Hematopoietic multipotent progenitor cell (in vitro differentiated cells): ENCODE measurements at places on chromosomes 16 and 17.
A peak's percentile ranks its signal among the peaks of the same experiment; 100 is the strongest.

GRCh38 chr16:13545271-13545670 is 374.7 kb upstream of the ERCC4 start:
- no peak for DNase-seq

DNA sequence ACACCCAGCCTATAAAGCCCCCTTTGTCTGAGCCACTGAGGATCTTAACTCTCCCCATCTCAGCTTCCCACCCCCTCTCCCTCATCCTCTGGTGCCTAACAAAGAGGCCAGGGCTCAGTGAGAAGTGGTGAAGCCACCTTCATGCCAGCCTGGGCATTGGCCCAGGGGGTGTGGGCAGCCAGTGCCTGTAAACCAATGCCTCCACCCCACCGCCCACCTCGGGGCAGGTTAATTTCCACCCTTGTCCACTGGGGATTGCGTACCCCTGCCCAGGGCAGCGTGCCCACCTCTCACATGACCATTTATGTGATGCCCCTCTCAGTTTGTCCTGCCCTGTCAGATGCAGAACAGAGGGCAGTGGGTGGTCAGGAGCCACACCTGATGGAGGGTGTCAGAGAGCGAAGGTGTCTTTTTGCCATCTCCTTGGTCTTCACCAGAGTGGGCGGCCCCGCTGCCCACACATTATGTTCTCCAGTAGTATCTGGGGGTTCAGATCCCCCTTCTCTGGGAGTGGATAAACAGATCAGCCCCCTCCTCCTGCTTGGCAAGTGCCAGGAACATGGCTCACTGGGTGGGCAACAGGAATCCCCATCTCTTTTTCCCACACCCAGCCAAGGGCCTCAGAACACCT is 10.1 kb upstream of the ARHGAP23 start:
- no peak for DNase-seq

DNA sequence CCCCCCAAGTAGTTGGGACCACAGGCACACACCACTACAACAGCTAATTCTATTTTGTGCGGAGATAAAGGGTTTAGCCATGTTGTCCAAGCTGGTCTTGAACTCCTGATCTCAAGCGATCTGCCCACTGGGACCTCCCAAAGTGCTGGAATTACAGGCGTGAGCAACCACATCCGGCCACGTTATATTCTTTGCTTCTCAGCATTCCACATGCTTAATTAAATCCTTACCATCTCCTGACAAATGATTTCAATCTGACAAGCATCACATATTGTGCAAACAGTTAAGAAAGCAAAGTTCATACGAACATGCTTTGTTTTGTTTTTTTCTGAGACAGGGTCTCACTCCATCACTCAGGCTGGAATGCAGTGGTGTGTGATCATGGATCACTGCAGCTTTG is 18.2 kb downstream of the HIGD1B start:
- DNase-seq: no peak

DNA sequence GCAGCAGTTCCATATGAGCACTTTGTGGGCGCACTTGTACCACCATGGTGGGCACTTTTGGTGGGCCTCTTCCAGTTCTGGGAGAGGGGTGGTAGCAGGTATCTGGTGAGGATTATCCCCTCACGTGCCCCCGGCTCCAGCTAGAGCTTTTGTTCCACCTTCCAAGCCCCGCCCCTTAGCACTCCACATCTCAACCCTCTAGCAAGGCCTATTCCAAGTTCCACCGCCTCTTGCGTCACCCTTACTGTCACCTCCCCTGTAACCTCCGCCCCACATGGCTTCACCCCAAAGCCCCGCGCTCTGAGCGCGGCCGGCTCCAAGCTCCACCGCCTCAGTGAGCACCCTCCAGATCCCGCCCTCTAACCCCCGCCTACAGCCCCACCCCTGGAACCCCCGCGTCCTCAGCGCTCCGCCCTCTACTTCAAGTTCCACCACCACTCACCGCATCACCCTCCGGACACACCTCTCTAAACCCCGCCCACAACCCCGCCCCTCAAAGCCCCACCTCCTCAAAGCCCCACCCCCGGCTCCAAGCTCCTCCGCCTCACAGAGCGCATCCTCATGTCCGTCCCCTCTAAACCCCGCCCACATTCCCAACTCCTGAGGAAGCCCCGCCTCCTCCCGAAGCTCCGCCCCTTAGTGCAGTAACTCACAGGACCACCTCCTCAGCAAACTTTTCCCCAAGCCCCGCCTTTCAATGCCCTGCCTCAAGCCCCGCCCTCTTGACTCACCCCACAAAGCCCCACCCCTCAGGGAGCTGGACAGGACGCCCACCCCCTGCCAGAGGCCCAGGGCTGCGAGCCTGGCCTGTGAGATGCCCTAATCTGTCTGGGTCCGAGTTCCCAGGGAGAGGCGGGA is 11.1 kb downstream of the SCN4A start:
- DNase-seq: peak; percentile 72

GRCh38 chr17:72977771-72978417 is 114.6 kb downstream of the SLC39A11 start:
- DNase-seq: no peak

GRCh38 chr17:17675925-17676534 is 5.2 kb upstream of the RAI1 start:
- no peak for DNase-seq

- DNase-seq: no peak
These were observed 14.2 kb downstream of the ATXN1L start for GRCh38 chr16:71859762-71860521.

DNA sequence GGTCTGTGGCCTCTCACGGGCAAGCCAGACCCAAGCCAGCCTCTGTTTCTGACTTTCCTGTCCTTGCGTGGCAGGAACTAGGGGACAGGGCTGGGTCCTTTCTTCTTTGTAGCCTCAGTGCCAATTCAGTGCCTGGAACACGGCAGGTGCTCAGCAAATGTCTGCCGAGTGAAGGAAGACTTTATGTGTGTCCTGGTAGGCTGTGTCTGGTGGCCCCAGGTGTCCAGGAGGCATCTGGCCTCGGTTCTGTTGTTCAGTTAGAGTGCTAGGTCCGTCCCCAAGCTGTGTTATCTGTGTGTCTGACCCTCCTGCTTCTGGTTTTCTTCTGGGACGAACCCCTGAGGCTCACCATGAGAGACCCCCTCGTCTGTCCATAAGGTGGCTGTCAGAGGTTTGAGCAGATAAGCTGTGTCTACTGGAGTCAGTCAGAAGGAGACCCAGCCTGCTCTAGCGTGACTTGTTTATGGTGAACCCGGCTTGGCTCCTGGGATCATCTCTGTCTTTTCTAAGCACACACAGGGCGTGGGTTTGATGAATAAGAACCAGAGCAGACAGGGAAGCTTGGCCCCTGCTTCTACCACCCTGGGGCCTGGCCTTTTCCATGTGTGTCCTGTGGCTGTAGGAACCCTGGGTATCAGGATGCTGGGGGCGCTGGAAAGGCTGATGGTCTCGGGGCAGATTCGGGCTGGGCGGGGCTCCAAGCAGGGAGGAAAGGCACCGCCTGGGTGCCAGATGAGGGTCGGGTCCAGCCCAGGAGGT is 39.3 kb downstream of the ENGASE start:
- no peak for DNase-seq

GRCh38 chr17:58427807-58428206 is 10.5 kb upstream of the RNF43 start:
- no peak for DNase-seq

DNA sequence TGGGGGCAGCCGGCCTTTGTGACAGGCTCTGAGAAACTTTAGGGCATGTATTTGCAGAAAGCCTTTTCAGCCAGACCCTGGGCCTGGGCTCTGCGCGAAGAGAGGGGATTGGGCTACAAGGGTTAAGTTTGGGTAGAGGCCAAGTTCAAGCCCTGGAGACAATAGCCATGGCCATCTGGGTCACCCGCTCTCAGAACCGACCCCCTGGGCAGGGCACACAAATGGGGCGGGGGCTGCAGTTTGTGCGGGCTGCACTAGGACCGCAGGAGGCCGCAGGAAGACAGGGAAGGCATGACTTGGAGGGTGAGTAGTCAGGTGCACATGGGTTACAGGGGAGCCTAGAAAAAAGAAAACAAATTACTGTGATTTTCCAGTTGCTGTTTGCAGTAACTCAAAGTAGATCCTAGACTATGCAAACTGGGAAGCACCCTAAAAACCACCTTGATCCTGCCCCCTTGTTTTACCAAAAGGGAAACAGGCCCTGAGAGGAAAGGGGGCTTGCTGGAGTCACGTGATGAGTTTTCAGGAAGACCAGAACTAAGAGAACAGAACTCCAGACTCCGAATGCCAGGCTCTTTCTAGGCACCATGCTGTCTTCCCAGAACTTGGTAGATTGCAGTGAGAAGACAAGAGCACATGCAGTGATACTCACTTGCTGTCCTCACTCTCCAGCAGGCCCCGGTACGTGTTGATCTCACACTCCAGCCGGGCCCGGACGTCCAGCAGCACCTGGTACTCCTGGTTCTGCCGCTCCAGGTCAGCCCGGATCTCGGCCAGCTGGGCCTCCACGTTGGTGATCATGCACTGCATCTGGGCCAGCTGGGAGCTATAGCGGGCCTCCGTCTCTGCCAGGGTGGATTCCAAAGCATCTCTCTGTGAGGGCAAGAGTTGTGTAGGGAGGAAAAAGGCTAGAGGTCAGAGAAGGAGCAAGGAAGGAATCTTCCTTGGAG is 3.8 kb downstream of the KRT35 start:
- no peak for DNase-seq

- DNase-seq: no peak
These were observed 224.0 kb downstream of the CDH8 start for GRCh38 chr16:61812251-61812650.

- DNase-seq: no peak
These were observed 102.5 kb upstream of the CLEC3A start for GRCh38 chr16:77919761-77920415.

GRCh38 chr17:39079836-39080235 is 71.6 kb downstream of the PLXDC1 start:
- DNase-seq: no peak

DNA sequence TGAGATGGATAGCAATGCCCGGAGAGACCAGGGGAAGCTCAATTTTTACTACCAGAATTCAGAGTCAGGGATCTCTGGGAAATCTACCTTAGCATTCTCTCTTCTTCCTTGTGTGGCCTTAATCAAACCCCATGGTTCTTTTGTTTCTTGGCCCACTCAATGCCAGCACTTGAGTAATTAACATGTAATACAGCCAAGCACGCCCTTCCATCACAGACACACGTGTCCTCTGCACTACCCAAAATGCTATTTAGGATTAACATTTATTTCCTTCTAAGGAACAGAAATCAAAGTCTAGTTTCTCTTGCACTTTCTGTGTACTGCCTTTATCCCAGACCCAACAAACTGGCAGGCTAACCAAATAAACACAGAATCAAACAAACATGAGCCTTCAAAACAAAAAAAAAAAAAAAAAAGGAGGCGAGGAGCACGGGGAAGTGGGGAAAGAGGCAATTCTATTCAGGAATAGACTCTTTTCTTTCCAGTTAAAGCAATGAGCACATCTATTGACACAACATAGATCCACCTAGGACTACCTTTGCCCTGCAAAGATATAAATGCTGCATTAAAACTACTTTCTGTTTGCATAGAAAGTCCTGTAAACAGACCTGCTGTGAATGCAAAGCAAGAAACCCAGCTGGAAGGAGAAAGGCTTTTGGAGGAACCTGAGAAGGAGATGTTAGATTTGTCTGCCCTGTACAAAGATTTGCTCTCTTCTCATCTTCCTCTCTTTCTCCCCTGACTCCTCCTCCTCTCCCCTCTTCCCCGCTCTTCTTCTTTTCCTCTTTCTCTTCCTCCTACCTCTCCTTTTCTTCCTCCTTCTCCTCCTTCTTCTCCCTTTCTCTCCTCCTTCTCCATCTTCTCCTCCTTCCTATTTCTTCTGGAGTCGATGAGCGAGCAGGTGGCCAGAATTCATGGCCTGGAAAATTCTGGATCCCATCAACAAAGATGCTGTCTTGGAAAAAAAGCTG is 294.4 kb downstream of the NPIPA8 start:
- DNase-seq: no peak

DNA sequence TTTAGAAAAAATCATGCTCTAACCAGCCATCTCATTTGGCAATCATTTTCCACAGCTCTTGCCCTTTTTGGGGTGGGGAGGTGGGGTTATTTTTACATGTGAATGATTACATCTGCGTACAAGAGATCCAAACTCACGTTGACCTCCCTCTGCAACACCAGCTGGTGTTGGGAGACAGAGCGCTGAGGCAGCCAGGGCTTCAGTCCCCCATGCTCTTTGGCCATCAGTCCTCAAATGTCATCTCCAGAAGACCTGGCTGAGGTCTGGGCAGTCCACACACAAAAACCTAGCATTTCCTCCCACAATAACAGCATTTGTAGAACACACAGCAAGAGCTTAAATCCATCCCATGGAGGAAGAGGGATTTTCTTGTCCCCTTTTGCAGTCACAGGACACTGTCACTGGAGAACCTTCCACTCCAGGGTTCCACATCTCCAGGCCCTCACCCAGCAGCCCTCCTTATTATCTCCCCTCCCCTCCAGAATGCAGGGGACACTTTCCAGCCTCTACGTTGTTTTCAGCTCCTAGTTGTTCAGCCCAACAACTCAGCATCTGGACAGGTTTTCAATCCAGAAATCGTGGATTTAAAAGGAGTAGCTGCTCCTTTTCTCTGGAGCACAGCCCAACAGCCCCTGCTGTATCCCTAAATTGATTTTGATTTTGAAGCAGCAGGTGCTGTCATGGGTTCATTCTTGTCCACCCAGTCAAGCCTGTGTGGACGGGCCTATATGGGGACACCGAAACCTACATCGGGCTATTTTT is 21.1 kb downstream of the MEOX1 start:
- DNase-seq: no peak

- DNase-seq: no peak
These were observed 3.4 kb upstream of the SEC14L5 start for GRCh38 chr16:4954714-4955113.

DNA sequence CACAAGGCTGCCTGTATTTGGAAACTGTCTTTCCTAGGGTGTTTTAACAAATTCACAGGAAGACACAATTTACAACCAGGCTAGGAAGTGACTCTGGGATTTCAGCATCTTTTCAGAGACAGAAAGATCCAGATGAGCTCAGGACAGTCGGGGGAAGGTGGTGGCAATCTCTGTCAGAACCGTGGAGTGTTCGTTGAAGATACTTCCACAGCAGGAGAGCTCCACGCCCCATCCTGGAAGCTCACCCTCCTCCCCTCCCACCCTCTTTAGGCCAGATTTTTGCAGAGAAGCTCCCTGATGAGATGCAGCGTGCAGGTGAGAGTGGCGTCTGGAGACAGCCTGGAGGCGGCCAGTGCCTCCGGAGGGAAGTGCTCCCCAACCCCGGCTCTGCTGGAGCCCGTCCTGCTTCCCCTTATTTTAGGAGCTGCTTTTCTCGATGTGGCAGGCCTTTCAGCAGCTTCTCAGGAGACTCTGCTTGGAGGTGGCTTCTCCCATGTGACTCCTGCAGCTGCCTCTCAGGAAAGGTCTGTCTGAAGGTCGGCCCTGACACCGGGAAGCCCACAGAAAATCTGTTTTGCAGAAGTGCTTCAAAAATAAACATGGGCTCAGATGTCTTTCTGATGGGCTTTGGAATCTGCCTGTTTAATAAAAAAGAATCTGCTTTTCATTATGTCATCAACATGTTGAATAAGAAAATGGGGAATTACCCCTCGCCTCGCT is 186.4 kb upstream of the CHMP6 start:
- no peak for DNase-seq

- no peak for DNase-seq
These were observed 74.9 kb upstream of the GNG13 start for GRCh38 chr16:875182-876040.
